ENCODE measurements at places on chromosomes 12 and 14. TPM values are rescaled to one million over a fixed set of nuclear protein-coding genes. Genes with fewer than 3 reads are reported as not detected.
A peak's percentile ranks its signal among the peaks of the same experiment; 100 is the strongest.

GRCh38 chr14:32134448-32135097, 57.5 kb downstream of the ARHGAP5 start:
- DNase-seq = no peak
- H3K4me1 ChIP-seq = peaks cover 8% of the 10 kb centered on the region
- no peak overlapping the region for H3K27ac ChIP-seq
- H3K4me3 ChIP-seq = no peak overlapping the region
- H3K27me3 ChIP-seq = no peaks in the 10 kb centered on the region
- peaks cover 8% of the 10 kb centered on the region for H3K36me3 ChIP-seq

MYO1A gene
- total RNA-seq = not detected

DNA sequence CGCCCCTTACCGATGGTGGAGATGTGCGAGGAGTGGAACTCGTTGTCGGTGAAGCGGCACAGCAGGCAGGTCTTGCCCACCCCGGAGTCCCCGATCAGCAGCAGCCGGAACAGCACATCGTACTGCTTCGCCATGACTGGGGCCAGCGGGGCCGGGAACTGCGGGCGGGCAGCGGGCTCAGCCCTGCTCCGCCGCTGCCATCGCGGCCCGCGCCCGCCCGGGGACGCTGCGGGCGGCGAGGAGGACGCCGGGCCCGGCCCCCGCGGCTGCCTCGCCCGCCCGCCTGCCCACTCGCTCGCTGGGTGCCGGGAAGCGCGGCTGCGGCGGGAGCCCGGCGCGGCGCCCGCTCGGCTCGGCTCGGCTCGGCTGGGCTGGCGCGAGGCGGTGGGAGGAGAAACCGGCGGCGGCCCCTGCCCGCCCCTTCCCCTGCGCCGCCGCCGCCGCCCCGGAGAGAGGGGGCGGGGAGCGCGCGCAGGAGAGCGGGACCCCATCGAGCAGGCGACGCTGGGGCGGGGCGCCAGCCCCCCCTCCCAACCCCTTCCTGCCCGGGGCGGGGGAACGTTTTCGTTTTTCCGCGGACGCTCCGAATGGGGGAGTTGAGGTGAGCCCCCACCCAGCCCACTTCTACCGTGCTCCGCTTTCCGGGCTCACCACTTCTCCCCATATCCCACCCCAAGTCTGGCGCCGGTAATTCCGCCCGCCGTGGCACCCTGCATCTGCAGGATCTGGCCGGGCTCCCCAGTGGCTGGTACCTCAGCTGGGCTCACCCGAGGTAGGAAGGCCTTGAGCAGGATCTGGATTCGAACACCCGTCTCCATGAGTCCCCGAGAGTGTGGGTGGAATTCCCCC, at the start of gene RAB15:
TSS of gene RAB15 (minus strand) at position 394 of the 849 bp plus-strand sequence. CDS start at position 134, 260 bp downstream.
- DNase-seq = no peak
- H3K4me3 ChIP-seq = peak within 1 kb of the TSS; percentile 69
- no peaks in the 10 kb centered on the region for H3K27me3 ChIP-seq

NTF3 gene
- 0.67 TPM for total RNA-seq

TMPRSS12 gene
- not detected for total RNA-seq

GRCh38 chr14:104723651-104724406, at the start of gene ADSS1:
TSS of gene ADSS1 (plus strand) at chr14:104724229. CDS start at chr14:104724271, 42 bp downstream.
- no peak for DNase-seq
- peak within 1 kb of the TSS; percentile 63 for H3K4me3 ChIP-seq
- peaks cover 7% of the 10 kb centered on the region for H3K36me3 ChIP-seq
- H3K27me3 ChIP-seq = no peaks in the 10 kb centered on the region
- peaks cover 69% of the 10 kb centered on the region for H3K4me1 ChIP-seq

DNA sequence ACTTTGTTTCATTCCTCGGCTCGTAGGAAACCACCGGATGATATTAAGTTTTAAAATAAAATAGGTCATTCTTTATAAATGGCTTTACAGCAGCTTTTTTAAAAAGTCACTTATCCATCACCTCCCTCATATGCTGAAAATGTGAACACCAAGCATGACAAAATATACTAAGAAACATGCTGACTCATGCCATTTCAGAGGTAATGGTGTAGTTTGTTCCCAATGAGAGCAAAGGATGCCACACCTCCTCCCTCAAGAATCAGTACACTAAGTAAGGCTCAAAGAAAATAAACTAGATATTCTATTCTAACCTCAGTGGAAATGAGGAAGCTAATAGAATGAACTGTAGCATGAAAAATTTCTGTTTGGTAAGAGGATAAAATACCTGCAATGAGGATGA, 5.5 kb upstream of the DIO2 start:
- H3K36me3 ChIP-seq = no peaks in the 10 kb centered on the region
- no peaks in the 10 kb centered on the region for H3K27me3 ChIP-seq
- H3K4me3 ChIP-seq = no peak overlapping the region
- H3K27ac ChIP-seq = no peak overlapping the region
- DNase-seq = no peak

ERBB3 gene
- 7.2 TPM for total RNA-seq

DNA sequence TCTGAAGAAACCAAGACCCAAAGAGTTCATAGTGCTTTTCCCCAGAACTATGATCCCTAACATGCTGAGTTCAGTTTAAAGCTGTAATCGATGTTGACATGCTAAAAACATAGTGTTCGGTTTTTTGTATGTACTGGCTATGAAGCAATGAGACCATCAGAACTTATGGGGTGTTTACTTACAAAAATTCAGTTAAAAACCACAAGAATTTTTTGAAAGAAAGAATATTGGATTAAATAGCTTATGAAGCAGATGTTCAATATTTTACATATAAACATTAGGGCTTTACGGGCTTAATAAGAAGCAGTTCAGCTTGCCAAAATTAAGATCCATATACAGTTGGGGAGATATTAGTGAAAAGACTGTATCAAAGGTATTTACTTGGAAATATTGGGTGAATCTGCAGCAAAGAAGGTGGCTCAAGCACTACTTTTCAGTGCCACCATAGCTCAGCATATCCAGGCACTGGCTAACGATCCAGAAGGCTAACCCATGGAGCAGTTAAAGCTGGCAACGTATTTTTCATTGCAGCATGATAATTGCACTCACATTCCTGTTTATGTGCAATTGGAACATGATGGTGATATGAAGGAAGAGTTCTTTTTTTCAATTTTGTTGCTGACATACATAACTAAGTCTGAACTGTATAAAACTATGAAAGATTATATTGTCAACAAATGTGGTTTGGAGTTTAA, 125.9 kb downstream of the EFCAB11 start:
- no peaks in the 10 kb centered on the region for H3K36me3 ChIP-seq
- H3K27me3 ChIP-seq = no peaks in the 10 kb centered on the region
- H3K27ac ChIP-seq = no peak overlapping the region
- no peaks in the 10 kb centered on the region for H3K4me1 ChIP-seq

- no peaks in the 10 kb centered on the region for H3K27me3 ChIP-seq
- no peaks in the 10 kb centered on the region for H3K4me1 ChIP-seq
- DNase-seq = no peak
- H3K27ac ChIP-seq = peak overlapping the region; percentile 70
Observed at GRCh38 chr14:67514203-67514607, 18.9 kb upstream of the PLEKHH1 start.
